ENCODE measurements at places on chromosomes 11 and 22. TPM values are rescaled to one million over a fixed set of nuclear protein-coding genes. Genes with fewer than 3 reads are reported as not detected.

- no peak for DNase-seq
Observed at GRCh38 chr22:50490531-50491308, 4.1 kb downstream of the MIOX start.

- no peak for DNase-seq
Observed at GRCh38 chr11:23789938-23790371, 706.9 kb upstream of the LUZP2 start.

- DNase-seq = no peak
Observed at GRCh38 chr11:94457118-94458029, 36.3 kb downstream of the MRE11 start.

The SYT12 gene
- total RNA-seq = 0.37 TPM

The NPTXR gene
- total RNA-seq = 23.4 TPM
